Urinary bladder (tissue), 4 donors: ENCODE measurements at places on chromosomes 1 and 21. TPM values are rescaled to one million over a fixed set of nuclear protein-coding genes. Genes with fewer than 3 reads are reported as not detected.

DNA sequence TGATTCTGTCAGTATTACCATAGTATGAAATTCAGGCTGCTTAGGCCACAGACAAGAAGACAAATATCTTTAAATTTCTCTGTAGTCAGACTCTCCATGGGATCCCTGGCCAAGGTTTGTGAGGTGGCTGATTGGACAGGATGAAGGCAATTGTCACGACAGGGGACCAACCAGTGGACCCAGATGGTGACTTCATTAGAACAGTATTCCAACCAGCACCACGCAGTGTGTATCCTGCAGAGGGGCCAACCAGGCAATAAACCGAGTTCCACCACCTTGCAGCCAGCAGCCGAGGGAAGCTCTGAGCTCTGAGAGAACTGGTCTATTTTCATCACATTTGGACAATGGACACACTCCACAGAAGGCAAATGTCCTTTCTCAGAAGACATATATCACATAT lies 16.1 kb downstream of the DSCAM start:
- DNase-seq: no peak

GRCh38 chr1:20301463-20302107 lies 10.9 kb downstream of the VWA5B1 start:
- no peak for DNase-seq

- no peak for DNase-seq
These were observed 100.0 kb upstream of the ADAR start for GRCh38 chr1:154707901-154708463.

- no peak for DNase-seq
These were observed 5.7 kb upstream of the ABCG1 start for GRCh38 chr21:42213082-42213774.

GRCh38 chr1:116770625-116771024 lies 16.4 kb downstream of the CD2 start:
- DNase-seq: no peak

GRCh38 chr1:2310332-2311183 lies 80.8 kb downstream of the MORN1 start:
- DNase-seq: no peak

- no peak for DNase-seq
These were observed 49.7 kb downstream of the PGM1 start for GRCh38 chr1:63642901-63643300.

GRCh38 chr1:114082867-114083585 lies 70.6 kb downstream of the SYT6 start:
- no peak for DNase-seq

DNA sequence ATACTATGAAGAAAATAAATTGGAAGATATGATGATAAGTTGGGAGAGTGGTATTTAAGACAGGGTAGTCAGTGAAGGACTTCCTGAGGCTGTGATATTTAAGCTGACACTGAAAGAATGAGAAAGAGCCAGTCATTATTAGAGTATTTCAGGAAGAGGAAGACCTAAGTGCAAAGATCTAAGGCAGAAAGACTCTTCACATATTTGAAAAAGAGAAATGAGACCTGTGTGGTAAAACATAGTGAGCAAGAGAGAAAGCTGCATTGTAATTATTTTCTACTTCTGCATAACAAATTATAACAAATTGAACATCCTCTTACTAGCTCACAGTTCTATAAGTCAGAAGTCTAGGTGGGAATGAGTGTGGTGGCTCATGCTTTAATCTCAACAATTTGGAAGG lies 34.6 kb upstream of the DOCK7 start:
- DNase-seq: no peak

- DNase-seq: no peak
These were observed 417.0 kb downstream of the PTBP2 start for GRCh38 chr1:97138515-97139032.

GRCh38 chr1:221698579-221699349 lies 43.1 kb downstream of the DUSP10 start:
- DNase-seq: no peak

DNA sequence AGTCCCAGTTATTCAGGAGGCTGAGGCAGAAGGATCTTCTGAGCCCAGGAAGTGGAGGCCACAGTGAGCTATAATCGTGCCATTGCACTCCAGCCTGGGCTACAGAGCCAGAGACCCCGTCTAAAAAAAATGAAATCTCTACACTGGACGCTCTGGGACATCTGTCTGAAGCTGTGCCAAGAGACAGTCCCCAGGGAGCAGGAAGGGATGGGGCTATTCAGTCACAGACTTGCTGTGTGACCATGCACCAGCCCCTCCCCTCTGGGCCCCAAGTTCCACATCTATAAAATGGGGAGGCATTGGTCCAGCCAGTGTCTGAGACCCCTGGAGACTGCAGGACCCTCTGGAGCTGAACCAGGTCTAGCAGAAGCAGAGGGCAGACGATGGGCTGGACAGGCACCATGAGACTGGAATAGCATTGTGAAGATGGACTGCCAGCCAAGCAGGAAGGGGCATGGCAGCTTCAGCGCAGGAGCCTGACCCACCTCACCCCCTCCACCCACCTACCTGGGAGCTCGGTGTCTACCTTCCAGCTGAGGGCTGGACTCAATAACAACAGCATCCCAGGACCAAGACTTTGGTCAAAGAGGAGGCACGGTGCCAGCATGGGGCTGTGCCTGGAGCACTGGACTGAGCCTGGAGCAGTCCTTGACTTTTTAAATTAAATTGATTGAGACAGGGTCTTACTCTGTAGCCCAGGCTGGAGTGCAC lies 1.4 kb downstream of the TMEM54 start:
- DNase-seq: no peak

- DNase-seq: peak; percentile 78
These were observed 52.8 kb upstream of the LYPLAL1 start for GRCh38 chr1:219120624-219121544.

- DNase-seq: no peak
These were observed 199.4 kb upstream of the CACYBP start for GRCh38 chr1:174800216-174800851.

DNA sequence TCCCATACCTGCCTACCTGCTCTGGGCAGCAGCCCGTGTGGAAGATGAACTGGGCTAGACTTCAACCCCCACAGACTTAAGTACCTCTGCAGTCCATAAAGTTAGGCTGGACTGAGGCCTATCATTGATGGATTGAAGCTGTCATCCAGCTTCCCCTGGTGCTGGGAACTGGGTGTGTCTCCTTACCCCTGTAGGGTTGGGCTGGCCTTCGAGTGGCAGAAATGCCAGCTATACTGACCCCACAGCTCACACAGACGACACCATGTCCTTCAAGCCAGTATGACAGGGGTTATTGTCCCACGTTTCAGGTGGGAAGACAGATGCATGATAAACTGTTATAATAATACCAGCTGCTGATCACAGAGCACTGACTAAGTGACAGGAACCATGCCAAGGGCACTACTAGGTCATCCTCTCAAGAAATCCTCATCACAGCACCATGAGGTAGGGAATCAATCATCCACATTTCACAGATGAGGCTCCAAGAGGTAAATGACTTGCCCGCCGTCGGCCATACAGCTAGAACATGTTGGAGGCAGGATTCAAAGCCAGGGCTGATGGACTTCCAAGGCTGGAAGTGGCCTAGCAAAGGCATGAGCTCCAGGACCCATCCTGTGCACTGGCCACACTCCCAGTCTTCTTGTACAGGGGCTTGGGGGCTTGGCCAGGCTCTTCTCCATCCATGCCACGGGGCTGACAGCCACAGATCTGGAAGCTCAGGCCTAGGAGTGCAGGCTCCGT lies at the start of gene BEST4:
Gene BEST4 (minus strand): TSS at position 51 of the 741 bp plus-strand sequence. CDS start 465 bp downstream, outside the sequence.
- DNase-seq: no peak

DNA sequence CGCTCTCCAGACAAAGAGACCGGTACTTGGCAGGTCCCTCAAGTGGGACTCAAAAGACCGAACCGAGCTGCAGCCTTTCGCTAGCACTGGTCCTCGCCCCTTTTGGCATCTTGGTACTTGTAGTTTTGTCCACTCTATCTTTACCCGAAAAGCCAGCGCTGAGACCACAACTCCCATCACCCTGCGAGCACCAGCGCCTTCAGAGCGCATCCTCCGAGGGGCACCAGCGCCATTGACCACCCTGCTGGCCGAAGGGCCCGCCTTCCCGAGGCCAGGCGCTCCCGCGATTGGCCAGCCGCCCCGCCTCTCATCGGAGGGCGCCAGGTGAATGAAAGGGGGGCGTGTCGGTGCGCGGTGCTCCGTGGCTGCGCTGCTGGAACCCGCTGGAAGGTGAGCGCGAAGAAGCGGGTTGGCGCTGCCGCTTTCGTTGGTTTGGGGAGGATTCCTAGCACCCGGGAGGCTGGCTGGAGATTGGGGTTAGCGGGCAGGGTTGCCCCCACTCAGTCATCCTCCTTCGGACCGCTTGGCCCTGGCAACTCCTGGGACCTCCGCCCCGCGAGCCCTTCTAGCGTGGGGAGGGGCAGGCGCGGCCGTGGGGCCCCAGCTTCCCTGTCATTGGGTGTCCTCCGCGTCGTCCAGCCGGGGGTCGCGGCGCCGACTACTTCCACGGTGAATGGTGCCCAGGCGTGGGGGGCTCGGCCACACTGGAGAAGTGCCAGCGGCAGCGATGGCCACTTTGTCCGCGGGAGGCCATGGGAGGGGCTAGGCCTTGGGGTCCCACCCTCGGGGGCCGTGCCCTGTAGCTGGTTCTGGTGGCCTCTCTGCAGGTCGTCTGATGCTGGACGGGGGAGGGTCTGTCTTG lies at the start of gene ZBTB8B:
Gene ZBTB8B (plus strand): TSS at position 357 of the 862 bp plus-strand sequence. CDS start 5,553 bp downstream, outside the sequence.
- DNase-seq: peak; percentile 87

DNA sequence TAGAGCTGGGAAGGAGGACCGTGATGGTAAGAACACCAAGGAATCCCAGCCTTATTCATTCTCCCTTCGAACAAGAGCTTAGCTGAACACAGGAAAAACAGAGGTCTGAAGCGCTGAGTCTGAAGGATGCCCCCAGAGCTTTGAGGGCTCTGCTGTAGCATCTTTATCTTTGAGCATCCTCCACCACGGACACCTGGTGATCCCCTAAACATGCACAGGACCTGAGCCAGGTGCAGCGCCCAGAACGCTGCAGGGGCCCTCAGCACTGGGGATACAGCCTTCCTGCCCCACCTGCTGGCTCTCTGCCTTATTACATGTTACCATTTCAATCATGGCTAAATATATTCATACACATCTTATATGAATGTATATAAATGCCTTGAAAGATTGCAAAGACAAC lies 7.7 kb upstream of the GPATCH4 start:
- DNase-seq: no peak

DNA sequence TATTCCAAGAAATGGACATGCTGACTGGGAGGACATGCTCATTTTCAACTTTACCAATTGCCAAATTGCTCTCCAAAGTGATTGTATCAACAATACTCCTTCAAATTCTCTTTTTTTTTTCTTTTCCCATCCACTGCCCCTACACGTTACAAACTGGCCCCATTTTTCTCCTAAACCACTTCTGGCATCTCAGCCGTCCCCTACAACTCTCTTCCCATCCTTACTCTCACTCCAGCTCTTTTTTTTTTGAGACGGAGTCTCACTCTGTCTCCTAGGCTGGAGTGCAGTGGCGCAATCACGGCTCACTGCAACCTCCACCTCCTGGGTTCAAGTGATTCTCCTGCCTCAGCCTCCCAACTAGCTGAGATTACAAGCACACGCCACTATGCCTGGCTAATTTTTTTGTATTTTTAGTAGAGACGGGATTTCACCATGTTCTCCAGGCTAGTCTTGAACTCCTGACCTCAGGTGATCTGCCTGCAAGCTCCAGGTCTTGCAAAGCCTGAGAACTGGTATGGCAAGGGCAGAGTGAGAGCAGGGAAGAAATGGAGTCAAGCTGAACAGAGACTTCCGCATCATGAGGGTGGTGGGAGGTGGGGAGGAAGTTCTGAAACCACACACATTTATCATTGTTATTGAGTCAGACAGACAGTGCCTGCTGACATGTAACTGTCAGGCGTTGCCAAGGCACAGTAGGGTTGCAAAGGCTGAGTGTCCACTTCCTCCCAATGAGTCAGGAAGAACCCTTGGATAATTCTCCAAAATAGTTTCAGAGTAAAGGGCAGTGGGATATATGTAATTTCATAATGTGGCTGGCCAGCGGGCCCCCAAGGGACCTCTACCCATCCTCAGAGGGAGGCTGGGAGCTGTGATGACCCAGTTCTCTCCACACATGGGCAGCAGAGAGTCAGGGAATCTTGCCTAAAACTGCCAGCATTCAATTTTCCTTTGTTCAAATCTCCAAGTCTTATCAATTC lies 17.4 kb downstream of the CELA3A start:
- no peak for DNase-seq

Gene KLF17
- total RNA-seq: 0.95 TPM

Gene OR14K1
- not detected for total RNA-seq

Gene ELF3
- 123 TPM for total RNA-seq

Gene WASF2
- total RNA-seq: 40.7 TPM

Gene NDC1
- 28.7 TPM for total RNA-seq

Gene GNAI3
- total RNA-seq: 17.4 TPM

Gene FAM167B
- 2.5 TPM for total RNA-seq

Gene IQCC
- total RNA-seq: 3.2 TPM

Gene KIRREL1
- total RNA-seq: 48.6 TPM

Gene LENEP
- not detected for total RNA-seq

Gene CAMK2N1
- total RNA-seq: 17.1 TPM

Gene CXADR
- total RNA-seq: 44.2 TPM

Gene KCNE1
- 0.11 TPM for total RNA-seq

Gene CSDE1
- 504 TPM for total RNA-seq

Gene ERG
- 17.1 TPM for total RNA-seq
